ENCODE measurements at places on chromosomes 13 and 19.

GRCh38 chr19:17678836-17679235 is 9.3 kb downstream of the UNC13A start:
- no peak for DNase-seq

DNA sequence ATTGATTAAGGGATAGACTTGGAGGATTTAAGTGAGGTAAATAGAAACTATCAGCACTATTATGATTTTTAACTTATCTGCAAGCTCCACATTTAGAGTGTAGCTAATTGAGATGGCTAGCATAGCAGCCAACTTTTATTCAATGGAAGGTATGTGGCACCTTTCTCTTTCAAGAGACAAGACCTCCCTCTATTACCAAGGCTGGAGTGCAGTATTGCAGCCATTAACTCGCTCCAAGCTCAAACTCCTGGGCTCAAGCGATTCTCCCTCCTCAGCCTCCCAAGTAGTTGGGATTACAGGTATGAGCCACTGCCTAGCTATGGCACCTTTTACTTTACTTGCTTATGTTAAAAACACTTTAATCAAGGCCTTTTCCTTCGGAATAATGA is 8.2 kb downstream of the TPT1 start:
- DNase-seq, result no peak

GRCh38 chr19:52536448-52536800 is 9.0 kb downstream of the ZNF808 start:
- peak; percentile 4 for DNase-seq

DNA sequence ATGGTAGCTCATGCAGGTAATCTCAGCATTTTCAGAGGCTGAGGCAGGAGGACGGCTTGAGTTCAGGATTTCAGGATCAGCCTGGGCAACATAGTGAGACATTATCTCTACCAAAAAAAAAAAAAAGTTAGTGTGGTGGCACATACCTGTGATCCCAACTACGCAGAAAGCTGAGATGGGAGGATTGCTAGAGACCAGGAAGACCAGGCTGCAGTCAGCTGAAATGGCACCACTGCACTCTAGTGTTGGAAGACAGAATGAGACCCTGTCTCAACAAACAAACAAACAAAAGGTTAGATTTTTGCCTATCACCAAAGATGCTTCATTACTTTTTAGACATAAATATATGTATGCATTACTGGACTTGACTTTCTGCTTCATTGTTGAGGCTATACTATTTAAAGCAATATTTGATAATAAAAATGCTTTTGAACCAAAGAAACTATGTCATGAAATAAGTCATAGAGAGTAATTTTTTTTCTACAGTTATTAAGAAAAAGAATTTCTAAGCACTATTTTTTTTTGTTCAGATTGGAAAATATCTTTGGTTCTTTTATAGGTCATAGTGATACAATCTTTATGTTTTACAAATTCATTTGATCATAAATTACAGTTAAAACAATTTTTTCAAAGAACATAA is 1180.1 kb upstream of the ATXN8OS start:
- DNase-seq, result no peak

DNA sequence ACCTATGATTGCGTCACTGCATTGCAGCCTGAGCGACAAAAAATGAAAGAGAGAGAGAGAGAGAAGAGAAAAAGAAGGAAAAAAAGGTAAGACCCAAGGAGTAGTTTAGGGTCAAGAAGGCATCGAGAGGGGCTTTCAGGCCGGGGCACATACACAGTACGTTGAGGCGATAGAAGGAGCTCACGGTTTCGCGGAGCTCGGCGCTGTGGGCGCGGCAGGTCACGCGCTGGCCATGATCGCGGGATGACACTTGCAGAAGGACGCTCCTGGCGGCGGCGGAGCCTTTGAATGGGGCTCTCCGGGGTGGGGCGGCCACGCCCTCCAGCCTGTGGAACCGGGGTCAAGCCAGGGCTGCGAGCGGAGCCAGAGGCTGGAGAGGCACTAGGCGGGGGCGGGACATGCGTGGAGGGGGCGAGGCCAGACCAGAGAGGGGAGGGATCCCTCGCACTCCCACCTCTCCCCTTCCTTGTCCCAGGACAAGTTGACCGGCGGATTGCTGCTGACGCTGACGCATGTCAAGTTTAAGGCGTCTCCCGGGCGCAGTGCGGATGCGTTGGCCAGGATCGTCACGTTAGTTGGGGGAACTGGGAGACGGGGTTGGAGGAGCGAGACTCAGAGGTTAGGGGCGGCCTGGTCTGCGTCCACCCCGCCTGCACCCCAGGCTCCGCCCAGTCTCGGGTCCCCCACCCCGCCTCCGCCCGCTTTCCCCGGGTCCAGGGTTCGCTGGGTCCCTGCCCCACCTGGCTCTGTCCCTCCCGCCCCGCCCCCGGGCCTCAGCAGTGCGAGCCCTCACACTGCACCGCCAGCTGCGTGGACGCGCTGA is 6.9 kb downstream of the NPHS1 start:
- no peak for DNase-seq

GRCh38 chr19:1384478-1385110 is 887 bp downstream of the NDUFS7 start:
- no peak for DNase-seq

DNA sequence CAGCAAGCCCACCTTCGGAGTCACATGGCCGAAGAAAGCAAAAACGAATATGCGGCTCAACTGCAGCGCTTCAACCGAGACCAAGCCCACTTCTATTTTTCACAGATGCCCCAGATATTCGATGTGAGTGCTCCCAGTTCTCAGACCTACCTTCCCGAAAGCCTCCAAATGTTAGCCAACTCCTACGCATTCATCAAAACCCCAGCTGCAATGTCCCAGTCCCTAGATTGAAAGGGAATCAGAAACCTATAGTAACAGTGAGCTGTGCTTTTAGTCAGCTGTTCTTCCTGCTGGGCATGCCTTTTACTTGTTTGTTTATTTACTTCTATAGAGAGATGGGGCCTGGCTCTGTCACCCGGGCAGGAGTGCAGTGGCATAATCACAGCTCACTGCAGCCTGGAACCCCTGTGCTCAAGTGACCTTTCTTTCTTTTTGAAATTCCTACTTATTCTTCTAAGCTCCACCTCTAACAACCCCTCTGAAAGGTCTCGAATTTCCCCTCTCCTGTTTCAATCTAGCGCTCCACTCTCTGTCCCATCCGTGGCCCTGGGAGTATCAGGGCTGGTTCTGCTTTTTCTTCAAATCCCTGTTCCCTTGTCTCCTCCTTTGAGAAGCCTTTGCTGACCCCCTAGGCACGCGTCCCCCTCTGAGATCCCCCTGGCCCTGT is 4.4 kb downstream of the TRIP10 start:
- DNase-seq, result no peak

DNA sequence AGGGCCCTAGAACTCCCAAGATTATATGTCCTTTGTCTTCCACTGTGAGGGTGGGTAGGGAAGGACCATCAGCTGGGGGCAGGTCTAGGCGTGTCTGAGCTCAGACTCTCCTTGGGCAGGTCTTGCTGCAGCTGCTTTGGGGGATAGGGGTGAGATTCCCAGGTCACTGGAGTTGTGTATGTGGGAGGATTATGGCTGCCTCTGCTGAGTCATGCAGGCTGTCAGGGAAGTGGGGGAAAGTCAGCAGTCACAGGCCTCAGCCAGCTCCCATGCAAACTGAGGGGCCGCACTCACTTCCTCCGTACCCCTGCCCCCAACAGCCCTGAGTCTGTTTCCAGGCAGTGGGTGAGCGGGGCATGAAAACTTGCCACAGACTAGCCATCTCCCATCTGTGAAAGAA is 600.8 kb downstream of the DIAPH3 start:
- no peak for DNase-seq

DNA sequence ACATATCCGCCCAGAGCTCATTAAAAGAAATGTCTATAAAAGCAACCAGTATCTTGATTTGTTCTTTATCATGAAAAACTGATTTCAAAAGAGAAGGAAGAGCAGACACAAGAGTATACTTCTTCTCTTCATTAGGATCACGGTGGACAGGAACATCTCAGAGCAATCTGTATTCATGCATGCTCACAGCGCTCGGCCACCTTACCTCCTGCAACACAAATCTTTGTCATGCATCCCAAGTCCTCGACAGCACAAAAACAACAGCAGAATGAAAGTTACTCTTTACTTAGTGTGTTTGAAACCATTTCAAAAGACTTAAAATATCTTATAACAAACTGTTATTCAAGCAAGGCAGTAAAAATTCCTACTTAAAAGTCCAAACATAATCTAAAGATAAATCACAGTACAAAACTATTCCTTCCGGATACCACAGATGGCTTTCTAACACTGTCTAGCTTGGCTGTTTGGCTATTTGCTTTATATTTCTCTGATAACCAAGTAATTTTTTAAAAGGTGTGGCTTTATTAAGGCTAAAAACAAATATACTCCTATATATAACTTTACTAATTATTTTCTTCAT is 174.5 kb downstream of the TBC1D4 start:
- DNase-seq, result no peak

DNA sequence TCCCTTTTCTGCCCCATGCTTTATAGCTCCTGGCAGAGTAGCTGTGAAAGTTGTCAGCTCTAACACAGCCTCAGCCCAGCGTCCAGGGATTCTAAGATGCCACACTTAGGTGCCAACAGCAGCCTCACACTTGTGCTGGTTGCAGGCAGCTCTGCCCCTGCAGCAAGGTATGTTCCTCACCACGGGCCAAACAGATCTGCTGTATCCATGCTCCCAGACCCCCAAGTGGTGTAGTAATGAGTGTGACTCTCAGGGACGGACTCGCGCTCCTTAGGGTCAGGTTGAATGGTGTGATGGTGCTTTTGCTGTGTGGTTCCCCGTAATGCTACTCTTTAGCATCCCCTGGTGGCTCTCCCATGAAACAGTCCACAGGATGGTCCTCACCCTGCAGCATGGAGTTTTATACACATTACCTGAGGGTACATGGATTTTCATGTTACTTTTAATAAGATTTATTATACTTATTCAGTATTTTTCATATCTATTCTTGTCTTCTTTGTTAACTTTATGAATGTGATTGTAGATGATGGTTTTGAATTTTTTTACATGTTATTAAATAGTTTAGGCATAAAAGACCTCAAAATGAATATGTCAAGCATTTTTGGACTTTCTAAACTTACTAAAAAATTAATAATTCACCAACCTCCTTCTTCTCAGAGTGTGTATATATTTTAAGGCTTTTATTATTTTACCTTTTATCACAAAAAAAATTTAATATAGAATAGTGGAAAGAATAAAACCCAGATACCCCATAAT is 232.5 kb downstream of the SLC7A1 start:
- peak; percentile 34 for DNase-seq

- no peak for DNase-seq
Observed at GRCh38 chr13:107941345-107942029, 273.8 kb downstream of the LIG4 start.

DNA sequence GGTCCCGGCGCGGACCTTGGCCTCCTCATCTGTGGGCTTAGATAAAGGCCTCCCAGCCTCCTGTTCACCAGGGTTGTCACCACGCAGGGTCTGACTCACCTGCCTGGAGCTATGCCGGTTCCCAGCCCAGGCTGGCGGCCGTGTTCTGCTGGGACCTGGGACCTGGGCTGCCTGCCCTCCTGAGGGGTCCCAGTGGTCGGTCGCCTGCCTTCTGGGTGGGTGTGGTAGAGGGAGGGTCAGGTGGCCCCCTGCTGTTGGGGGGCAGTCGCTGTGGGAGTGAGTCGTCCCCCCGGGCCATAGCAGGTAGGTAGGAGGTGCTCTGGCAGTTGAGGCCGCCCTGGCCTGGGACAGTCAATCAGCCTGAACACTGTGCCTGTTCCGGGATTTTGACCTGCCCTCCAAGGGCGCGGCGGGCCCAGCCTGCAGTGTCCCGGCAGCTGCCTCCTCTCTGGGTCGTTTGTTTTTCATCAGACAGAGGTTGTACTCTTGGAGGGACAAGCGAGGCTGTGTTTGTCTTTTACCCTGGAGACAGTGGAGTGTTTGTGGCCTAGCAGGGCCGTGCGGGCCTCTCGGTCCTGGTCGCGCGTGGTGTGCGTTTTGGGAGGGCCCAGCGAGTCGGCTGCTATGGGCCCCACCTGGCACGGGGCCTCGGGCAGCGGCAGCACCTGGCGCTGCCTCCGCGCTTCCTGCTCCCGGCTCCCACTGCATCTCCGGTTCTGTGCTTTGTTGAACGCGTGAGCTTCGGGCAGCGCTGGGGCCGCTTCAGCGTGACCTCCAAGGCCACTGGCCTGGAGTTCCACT is 2.6 kb downstream of the ADAT3 start:
- DNase-seq, result no peak

GRCh38 chr19:16649734-16650133 is 10.2 kb downstream of the SMIM7 start:
- no peak for DNase-seq

- DNase-seq, result no peak
Observed at GRCh38 chr13:84812078-84812477, 929.8 kb upstream of the SLITRK1 start.

- no peak for DNase-seq
Observed at GRCh38 chr19:53864308-53864836, 3.3 kb upstream of the MYADM start.

DNA sequence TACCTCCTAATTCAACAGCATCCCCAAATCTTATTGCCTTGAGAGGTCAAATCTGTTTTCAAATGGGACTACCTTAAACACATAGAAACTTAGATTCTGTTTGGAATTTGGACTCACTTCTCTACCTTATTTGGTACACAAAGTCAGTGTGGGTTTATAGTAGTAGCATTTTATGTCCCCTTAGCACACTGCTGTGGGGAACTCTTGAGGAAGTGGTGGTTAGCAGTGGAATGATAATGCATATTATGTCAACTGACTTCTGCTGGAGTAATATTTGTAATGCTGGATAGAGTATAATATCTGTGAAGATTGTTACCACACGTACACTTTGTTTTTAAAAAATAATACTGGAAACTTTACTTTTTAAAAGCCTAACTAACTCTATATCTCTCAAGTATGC is 386.3 kb downstream of the NDFIP2 start:
- peak; percentile 45 for DNase-seq

DNA sequence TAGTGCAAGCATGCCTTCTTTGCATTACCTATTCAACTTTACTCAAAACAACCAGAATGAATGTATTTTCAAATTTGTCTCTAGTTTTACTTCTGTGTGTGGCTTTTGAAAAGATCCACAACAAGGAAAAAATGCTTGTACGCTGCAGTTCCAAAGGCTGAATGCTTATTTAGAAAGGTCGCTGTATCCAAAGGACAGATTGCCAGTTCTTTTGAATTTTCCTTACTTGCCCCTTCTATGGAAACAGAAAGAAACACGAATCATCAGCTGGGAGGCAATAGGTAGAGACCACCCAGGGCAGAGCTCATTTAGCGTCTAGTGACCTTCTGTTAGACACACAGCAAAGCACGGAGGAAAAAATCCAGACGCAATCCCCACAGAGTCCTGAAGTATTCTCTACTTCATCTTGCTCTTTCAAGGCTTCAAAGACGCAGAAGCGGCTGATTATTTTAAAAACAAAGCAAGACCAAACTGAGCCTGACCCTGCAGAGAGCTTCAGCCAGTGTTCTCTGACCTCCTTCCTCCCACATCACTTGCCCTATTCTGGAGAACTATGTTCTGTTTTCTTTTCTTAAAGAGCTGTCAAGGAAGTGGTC is 674.6 kb upstream of the SGCG start:
- no peak for DNase-seq

DNA sequence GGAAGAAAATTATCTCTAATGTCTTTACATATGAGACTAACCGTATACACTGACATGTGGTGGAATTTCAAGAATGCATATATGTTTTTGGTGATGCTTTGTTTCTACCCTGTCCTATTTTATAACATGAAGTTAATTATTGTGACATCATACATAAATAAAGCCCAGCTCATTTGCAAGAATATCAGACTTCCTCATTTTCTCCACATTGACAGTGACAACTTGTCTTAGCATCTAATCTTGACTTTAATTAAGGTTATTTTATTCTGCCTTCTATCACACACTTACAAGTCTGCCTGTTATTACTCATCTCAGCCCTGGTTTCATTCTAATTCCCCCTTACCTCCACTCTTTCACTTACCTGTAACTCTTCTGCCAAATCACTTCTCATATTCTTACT is 140.6 kb upstream of the STARD13 start:
- DNase-seq, result no peak
